ENCODE measurements at places on chromosomes 12 and 14. TPM values are rescaled to one million over a fixed set of nuclear protein-coding genes. Genes with fewer than 3 reads are reported as not detected.

DNA sequence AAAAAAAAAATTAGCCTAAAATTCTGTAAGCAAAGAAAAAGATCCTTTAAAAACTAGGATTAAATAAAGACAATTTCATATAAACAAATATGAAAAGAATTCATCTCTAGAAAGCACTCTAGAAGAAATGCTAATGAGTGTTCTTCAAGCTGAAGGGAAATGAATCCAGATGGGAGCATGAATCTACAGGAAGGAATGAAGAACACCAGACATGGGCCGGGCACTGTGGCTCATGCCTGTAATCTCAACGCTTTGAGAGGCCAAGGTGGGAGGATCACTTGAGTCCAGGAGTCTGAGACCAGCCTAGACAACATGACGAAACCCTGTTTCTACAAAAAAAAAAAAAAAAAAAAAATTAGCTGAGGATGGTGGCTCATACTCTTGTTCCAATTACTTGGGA lies 297.2 kb downstream of the FBXL14 start:
- DNase-seq: no peak

- no peak for DNase-seq
These were observed 28.1 kb downstream of the TCHP start for GRCh38 chr12:109928058-109928656.

- DNase-seq: no peak
These were observed 11.7 kb upstream of the ANKLE2 start for GRCh38 chr12:132773077-132773955.

Gene GPRC5D
- not detected for total RNA-seq

DNA sequence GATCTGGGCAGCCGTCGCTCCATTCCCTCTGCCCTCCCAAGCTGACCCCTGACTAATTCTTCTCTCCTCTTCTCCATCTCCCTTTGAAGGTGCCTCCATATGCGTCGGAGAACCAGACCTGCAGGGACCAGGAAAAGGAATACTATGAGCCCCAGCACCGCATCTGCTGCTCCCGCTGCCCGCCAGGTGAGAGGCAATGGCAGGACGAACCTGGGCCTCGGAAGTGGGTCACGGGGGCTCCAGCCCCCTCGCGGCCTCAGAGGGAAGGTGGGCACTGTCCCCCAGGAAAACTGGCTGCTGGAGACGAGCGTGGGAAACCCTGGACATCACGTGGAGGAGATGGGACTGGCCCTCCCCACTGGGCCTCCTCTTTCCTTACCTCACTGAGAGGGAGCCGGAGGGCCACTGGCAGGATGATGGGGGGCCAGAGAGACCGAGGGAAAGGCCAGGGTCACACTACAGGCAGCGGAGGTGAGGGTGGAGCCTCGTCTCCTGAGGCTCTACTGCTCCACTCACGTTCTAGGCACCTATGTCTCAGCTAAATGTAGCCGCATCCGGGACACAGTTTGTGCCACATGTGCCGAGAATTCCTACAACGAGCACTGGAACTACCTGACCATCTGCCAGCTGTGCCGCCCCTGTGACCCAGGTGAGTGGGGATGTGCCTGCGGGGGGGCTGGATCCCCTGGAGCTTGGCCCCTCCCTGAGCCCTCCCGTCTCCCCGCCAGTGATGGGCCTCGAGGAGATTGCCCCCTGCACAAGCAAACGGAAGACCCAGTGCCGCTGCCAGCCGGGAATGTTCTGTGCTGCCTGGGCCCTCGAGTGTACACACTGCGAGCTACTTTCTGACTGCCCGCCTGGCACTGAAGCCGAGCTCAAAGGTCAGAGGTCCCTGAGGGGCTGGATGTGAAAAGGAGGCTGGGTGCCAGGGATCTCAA lies 806 bp downstream of the LTBR start:
- no peak for DNase-seq

Gene DNAJC22
- 0.30 TPM for total RNA-seq

Gene ADAM20
- total RNA-seq: 0.28 TPM

- no peak for DNase-seq
These were observed 1076.7 kb downstream of the TMTC2 start for GRCh38 chr12:83763425-83763824.

Gene FITM1
- total RNA-seq: 129 TPM
